ENCODE measurements at places on chromosomes 7 and 10.
A peak's percentile ranks its signal among the peaks of the same experiment; 100 is the strongest.

GRCh38 chr7:42414941-42415505 lies 178.0 kb upstream of the GLI3 start:
- no peak for DNase-seq

- DNase-seq: no peak
These were observed 196.8 kb upstream of the POT1 start for GRCh38 chr7:125126376-125126775.

- no peak for DNase-seq
These were observed 278.6 kb downstream of the ARHGAP12 start for GRCh38 chr10:31650010-31650409.

DNA sequence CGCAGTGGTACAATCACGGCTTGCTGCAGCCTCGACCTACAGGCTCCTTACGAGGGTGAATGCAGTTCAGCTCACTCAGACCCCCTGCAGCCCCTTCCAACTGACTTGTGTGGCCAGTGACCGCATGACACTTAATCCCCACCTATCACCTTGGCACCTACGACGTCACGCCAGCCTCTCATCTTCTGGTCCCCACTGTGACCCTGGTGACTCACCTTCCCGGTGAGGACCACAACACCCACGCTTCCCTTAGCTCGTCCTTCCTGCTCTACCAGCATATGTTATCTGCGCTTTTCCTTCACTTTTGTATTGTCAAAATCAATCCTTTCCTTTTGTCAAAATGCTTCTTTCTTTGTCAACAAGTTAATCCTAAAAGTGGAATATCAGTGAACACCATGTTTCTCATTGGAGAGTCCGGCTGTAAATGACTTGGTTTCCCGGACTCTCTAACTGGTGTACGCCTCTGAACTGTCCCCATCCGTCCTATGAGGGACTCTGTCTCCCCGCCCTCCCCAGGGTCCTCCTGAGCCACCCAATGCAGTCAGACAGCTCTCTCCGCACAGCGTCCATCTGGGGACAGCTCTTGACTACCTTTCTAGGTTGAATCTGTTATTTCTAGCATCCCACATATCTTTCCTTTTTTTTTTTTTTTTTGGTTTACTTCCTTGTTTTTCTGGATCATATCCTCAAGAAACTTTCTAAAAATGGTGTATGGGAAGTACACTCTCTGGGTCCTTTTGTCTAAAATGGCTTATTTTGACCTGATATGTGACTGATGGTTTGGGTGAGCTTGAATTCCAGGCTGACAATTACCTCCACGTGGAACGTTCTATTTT lies 37.3 kb downstream of the CFAP46 start:
- no peak for DNase-seq

- DNase-seq: no peak
These were observed 13.5 kb downstream of the MYOF start for GRCh38 chr10:93468461-93469213.

DNA sequence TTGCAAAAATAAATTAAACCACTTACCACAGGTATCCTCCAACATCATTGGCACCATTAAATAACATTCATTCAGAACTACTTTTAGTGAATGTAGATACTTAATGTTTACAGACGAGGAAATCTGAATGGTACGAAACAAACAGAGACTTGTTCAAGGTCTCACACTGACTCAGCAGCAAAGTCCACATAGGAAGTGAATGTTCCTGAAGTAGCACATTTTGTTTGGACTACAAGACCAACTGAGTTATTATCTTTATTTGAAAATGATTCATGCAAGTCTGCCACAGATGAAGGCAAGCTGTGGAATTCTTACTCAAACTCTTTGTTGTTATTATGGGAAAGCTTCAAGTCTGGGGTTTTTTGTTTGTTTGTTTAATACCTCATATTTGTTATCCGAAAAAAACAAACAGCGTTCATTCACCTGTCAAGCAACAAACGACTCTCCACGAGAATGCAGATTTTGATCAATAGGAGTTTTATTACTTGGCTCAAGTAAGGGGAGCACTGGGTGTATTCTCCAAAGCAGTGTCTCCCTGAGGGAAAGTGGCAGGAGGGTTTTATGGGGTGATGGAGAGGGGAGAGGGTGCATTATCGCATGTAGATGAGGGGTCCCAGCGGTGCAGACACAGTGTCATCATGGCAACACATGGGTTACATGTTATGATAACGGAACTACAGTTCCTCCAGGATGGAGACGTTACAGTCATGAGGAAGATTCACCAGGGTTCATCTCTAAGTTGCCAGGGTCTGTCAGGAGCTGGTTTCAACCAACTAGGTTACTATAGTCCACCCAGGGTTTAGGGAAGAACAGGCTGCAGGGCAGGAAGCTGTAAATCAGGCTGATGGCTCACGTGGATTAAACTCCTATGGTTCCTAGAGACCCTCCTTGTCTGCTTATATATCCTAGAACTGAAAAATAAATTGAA lies 147.7 kb upstream of the AKR1E2 start:
- no peak for DNase-seq

DNA sequence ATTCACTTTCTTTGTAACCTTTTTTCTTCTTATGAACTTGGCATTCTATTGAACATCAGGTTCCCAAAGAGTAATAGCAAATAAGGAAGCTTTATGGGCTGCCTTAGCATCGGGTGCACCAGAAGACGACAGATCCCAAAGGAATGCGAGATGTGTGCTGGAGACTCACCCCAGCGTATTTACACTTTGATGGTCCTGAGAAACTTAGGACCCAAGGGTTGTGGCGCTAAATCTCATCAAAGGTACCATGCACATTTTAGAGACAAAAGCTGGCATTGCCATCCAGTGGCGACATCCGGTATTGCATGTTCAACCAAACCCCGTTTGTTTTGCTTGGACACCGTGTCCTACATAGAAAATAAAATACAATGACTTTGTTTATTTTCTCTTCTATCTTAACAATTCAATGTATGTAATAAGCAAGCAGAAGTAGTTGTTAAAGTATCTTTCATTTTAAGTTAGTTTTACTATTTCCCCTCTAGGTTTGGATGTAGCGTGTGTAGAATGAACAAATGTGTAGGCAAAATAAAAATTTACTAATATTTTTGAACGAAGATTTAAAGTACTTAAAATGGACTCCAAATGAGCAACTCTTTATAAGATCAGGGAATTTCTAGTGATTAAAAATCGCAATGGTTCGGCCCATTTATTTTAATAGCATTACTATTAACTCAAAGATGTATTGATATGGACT lies 1154.8 kb downstream of the GATA3 start:
- DNase-seq: peak; percentile 58

Measured in NT2/D1 (cell line).